ENCODE measurements at places on chromosomes 13 and 19. TPM values are rescaled to one million over a fixed set of nuclear protein-coding genes. Genes with fewer than 3 reads are reported as not detected.

CGB1 gene
- total RNA-seq = not detected

F10 gene
- total RNA-seq = 6.2 TPM

JAK3 gene
- 35.9 TPM for total RNA-seq

NECTIN2 gene
- 86.7 TPM for total RNA-seq

MYO1F gene
- total RNA-seq = 42.6 TPM

MAST1 gene
- total RNA-seq = 0.29 TPM

KCNJ14 gene
- 0.61 TPM for total RNA-seq

RAB3D gene
- 71.6 TPM for total RNA-seq

KLF16 gene
- 28.8 TPM for total RNA-seq

CD79A gene
- 2.1 TPM for total RNA-seq

RFPL4A gene
- not detected for total RNA-seq

ATP12A gene
- total RNA-seq = 2.0 TPM

RUBCNL gene
- 1.9 TPM for total RNA-seq

GSX1 gene
- total RNA-seq = not detected

ELANE gene
- 0.89 TPM for total RNA-seq

ZNF587B gene
- 20.1 TPM for total RNA-seq

KLK2 gene
- not detected for total RNA-seq

B9D2 gene
- 8.8 TPM for total RNA-seq

ACER1 gene
- not detected for total RNA-seq

MEIOSIN gene
- not detected for total RNA-seq

TPTE2 gene
- total RNA-seq = not detected

APOC1 gene
- 248 TPM for total RNA-seq

SRRM5 gene
- 0.10 TPM for total RNA-seq

NKPD1 gene
- not detected for total RNA-seq

TSPAN16 gene
- not detected for total RNA-seq

ZNF285 gene
- 1.2 TPM for total RNA-seq

ISOC2 gene
- 36.2 TPM for total RNA-seq

ZNF544 gene
- 25.4 TPM for total RNA-seq

AKAP8L gene
- total RNA-seq = 81.1 TPM

CCDC194 gene
- 0.61 TPM for total RNA-seq

SYT3 gene
- total RNA-seq = 1.5 TPM

URAD gene
- not detected for total RNA-seq

IRF3 gene
- 81.2 TPM for total RNA-seq

CCDC169 gene
- 2.6 TPM for total RNA-seq

OR4F17 gene
- not detected for total RNA-seq

ADM5 gene
- 0.93 TPM for total RNA-seq

EEF1AKMT1 gene
- total RNA-seq = 10.9 TPM

ZNF611 gene
- 24.6 TPM for total RNA-seq

LCP1 gene
- 401 TPM for total RNA-seq

KANK2 gene
- 179 TPM for total RNA-seq

FFAR3 gene
- total RNA-seq = 1.6 TPM

SPRED3 gene
- total RNA-seq = 1.9 TPM

Data from left lung (tissue), 14 donors.